ENCODE measurements at places on chromosomes 2 and 18. TPM values are rescaled to one million over a fixed set of nuclear protein-coding genes. Genes with fewer than 3 reads are reported as not detected.

MYOM1 gene
- 0.26 TPM for total RNA-seq

MEP1B gene
- total RNA-seq, result not detected

KIAA2012 gene
- total RNA-seq, result not detected

FRZB gene
- total RNA-seq, result 0.13 TPM

SNED1 gene
- total RNA-seq, result 8.6 TPM

RGPD3 gene
- 0.13 TPM for total RNA-seq

FTCDNL1 gene
- 0.38 TPM for total RNA-seq

CLEC4F gene
- total RNA-seq, result 0.13 TPM

AKAIN1 gene
- not detected for total RNA-seq

IMPACT gene
- 16.9 TPM for total RNA-seq

SCN1A gene
- total RNA-seq, result under 0.01 TPM

SCG2 gene
- not detected for total RNA-seq

FAM161A gene
- 0.76 TPM for total RNA-seq

MAPK4 gene
- total RNA-seq, result not detected

HOXD12 gene
- not detected for total RNA-seq

MERTK gene
- 14.0 TPM for total RNA-seq

TDRD15 gene
- not detected for total RNA-seq

Measured in dermis microvascular lymphatic vessel endothelial cell (primary cell).